ENCODE measurements at places on chromosomes 1 and 21.

- DNase-seq: no peak
Measured at GRCh38 chr21:37780991-37781983, 135.0 kb downstream of the KCNJ6 start.

DNA sequence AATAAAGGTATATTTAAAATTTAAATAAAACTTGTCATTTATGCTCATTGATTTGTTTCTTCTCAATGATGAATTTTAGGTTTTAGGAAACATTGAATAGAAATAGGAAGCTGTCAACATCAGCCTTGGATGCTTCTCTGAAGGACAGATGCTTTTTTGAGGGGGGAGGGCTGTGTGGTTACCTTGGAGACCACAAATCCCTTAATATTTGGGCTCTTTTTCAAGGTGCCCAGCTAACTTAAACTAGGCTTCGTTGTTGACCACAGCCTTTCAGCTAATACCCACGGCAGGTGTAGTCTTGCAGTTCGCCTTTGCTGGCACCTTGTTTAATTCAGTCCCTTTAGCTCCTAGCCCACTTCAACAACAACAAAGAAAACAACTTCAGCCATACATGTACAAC, 22.5 kb downstream of the TENT5C start:
- DNase-seq: no peak

DNA sequence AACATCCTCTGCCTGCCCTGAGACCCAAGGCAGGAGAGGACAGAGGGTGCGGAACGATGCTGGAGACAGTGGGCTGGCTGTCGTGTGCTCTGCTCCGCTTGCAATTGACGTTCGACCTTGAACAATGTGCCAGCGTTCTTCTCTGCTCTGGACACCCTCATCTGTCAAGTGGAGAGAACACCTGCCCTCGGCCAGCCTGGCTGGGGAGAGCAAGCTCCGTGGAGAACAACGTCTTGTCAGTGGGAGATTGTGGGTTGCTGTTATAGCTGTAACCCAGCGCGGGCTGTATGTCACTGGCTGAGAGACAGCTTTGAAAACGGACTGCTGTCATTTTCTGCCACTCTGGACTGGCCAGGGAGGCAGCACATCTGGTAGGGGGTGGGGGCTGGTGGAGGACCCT, 14.7 kb downstream of the KIAA1614 start:
- DNase-seq: no peak

GRCh38 chr1:117215733-117216462, 5.2 kb upstream of the VTCN1 start:
- no peak for DNase-seq

- no peak for DNase-seq
Measured at GRCh38 chr1:214454569-214455396, 96.6 kb downstream of the PTPN14 start.

- DNase-seq: no peak
Measured at GRCh38 chr1:116493484-116494352, 77.1 kb downstream of the CD58 start.

GRCh38 chr1:175963740-175964139, 220.3 kb upstream of the TNR start:
- DNase-seq: no peak

- no peak for DNase-seq
Measured at GRCh38 chr1:157894613-157895165, 53.1 kb upstream of the CD5L start.

DNA sequence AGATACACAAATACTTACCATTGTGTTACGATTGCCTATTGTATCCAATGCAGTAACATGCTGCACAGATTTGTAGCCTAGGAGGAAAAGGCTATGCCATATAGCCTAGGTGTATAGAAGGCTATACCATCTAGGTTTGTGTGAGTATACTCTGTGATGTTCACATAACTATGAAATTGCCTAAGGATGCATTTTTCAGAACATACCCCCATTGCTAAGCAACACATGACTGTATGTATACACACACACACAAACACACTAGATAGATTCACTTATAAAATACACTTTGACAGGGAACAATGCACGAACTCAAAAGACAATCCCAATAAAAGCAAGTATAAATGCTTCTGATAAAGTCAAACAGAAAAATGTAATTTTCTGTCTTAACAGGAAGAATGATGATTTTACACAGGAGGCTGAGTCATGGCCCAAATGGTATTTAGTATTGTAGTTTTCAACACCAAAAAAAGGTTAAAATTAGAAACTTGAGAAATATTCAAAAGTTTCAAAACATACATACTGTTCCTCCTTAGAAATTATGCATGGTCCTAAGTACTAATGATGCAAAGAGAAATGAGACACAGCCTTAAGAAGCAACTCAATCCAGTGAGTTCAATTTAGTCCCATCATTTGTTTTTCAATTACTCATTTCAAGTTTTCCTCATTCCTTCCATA, 12.2 kb downstream of the FH start:
- no peak for DNase-seq

GRCh38 chr1:245045087-245045881, 109.5 kb upstream of the KIF26B start:
- DNase-seq: no peak

DNA sequence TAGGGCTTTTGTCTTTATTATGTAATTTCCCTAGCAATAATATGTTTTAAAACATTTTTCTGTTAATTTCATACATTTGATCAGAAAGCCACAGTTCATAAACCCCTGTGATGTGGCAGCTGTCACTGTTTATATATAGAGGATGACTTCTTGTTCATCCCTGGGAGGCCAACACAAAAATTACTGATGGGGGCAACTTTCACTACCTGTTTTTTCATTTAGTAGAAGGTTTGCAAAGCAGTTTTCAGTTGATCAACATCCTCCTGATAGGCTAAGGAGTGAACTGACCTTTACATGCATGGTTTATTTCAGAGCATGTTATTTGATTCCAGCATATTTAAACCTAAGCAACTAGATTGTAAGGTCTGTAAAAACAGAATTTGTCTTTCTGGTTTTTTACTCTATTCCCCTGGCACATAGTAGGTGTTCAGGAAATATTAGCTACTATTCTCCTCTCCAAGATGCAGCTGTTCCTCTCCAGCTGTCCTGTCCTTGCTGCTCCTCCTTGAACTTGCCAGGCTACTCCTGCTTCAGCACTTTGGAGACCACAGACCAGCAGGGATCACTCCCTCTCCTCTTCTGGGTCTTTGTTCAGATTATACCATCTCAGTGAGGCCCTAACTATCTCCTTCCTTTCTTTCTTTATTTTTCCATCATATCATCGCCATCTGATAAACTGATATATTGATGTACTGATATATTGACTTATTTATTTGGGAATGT, 54.7 kb downstream of the ROR1 start:
- no peak for DNase-seq

GRCh38 chr1:107526524-107527198, 385.8 kb downstream of the NTNG1 start:
- no peak for DNase-seq

DNA sequence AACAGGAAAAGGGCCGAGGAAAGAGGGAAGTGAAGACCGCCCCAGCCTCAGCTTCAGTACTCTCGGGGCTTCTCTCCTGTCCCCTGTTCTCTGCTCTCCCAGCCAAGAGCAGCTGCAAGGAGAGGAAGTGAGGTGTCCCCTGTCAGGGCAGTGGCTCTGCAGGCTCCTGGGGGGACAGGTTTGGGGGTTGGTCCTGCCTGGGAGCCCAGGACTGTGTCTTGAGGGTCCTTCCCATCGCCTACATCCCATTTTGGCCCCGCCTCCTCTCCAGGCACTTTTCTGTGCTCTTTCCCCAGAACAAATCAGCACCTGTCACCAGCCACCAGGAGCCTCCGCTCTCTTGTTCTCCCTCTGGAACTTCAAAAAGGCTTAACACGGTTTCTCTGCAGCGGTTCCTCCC, 82.6 kb downstream of the VWA5B1 start:
- no peak for DNase-seq

DNA sequence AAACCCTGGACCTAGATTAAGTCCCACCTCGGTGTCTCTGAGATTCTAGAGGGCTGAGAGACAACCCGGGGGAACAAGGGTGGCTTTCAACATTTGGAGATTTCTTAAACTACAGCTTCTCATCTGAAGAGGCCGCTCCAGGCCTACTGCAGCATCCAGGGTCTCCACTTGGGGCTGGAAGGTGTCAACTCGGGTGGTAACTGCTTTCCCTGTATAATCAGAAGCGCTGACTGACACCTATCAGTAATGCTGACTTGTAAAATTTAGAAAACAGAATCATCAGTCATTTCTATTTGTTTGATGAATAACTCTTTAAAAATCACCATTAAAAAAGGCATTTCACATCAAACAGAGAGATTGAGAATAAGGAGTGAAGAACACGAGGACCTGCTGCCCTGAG, 226.0 kb downstream of the PBX1 start:
- DNase-seq: no peak

GRCh38 chr21:37128076-37128475, 55.0 kb downstream of the TTC3 start:
- no peak for DNase-seq

GRCh38 chr1:182781841-182782586, 7.6 kb upstream of the NPL start:
- DNase-seq: peak; percentile 57

- DNase-seq: no peak
Measured at GRCh38 chr1:37723390-37724078, 31.2 kb downstream of the CDCA8 start.

DNA sequence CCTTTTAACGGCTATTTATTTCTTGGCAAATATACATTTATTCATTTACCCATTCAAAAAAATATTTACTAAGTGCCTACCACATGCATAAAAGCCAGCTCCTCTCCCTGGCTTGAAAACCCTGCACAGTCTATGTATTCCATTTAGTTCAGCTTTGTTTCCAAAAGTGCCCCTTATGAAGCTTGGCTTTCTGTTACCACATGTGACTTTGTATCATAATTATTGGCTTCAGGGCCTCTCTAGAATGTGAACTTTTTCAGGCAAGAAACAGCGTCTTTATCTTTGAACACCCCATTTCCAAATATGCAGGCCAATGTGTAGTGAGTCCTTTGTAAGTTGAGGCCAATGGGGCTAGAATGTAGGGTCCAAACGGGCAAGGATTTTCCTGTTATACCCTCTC, 69.4 kb downstream of the CACHD1 start:
- DNase-seq: no peak

GRCh38 chr1:164671966-164672571, 113.1 kb downstream of the PBX1 start:
- DNase-seq: no peak

All from central memory CD4-positive, alpha-beta T cell (primary cell).